ENCODE measurements at places on chromosomes 2 and 18. TPM values are rescaled to one million over a fixed set of nuclear protein-coding genes. Genes with fewer than 3 reads are reported as not detected.

DNA sequence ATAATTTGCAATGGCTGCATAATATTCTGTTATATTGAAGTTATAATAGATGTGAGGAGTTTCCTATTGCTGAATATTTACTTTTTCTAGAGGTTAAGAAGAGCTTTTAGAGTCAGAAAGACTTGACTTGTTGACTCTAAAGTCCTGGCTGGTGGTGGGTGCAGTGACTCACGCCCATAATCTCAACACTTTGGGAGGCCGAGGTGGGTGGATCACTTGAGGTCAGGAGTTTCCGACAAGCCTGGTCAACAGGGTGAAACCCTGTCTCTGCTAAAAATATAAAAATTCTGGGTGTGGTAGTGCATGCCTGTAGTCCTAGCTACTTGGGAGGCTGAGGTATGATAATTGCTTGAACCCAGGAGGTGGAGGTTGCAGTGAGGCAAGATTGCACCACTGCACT lies 33.9 kb upstream of the ATIC start:
- H3K27ac ChIP-seq: no peak overlapping the region
- H3K36me3 ChIP-seq: no peaks in the 10 kb centered on the region
- H3K4me1 ChIP-seq: no peaks in the 10 kb centered on the region
- no peak overlapping the region for H3K4me3 ChIP-seq
- no peak for DNase-seq
- no peaks in the 10 kb centered on the region for H3K27me3 ChIP-seq

DNA sequence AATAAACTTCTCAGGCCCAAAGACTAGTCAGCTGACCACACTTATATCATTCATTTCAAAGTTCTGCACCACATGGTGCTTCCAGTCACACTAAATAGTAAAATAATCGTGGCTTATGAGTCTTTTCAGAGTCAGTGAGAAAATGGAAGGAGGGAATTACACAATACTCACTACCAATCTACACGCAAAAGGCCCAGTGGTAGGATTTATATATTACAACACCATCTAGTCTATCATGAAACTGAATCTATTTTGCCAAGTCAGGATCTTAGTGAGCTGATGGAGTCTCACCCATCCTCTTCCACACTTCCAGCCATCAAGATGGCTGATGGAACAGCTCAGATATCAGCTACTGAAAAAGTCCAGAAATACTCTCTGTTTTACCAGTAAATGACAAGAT lies 21.9 kb downstream of the INO80D start:
- peaks cover 7% of the 10 kb centered on the region for H3K36me3 ChIP-seq
- no peaks in the 10 kb centered on the region for H3K4me1 ChIP-seq
- no peak overlapping the region for H3K27ac ChIP-seq
- no peak overlapping the region for H3K4me3 ChIP-seq
- DNase-seq: no peak

- no peaks in the 10 kb centered on the region for H3K27me3 ChIP-seq
- H3K4me1 ChIP-seq: peaks cover 3% of the 10 kb centered on the region
- no peak overlapping the region for H3K27ac ChIP-seq
- H3K4me3 ChIP-seq: no peak overlapping the region
- no peak for DNase-seq
- no peaks in the 10 kb centered on the region for H3K36me3 ChIP-seq
These were observed 4.4 kb downstream of the MBOAT2 start for GRCh38 chr2:8999102-8999446.

- no peaks in the 10 kb centered on the region for H3K4me1 ChIP-seq
- DNase-seq: no peak
- H3K27me3 ChIP-seq: no peaks in the 10 kb centered on the region
- no peak overlapping the region for H3K4me3 ChIP-seq
- no peaks in the 10 kb centered on the region for H3K36me3 ChIP-seq
These were observed 510.1 kb upstream of the SLC39A10 start for GRCh38 chr2:195146761-195147541.

- H3K27me3 ChIP-seq: no peaks in the 10 kb centered on the region
- H3K36me3 ChIP-seq: no peaks in the 10 kb centered on the region
- no peak overlapping the region for H3K27ac ChIP-seq
- H3K4me1 ChIP-seq: peaks cover 2% of the 10 kb centered on the region
- H3K4me3 ChIP-seq: no peak overlapping the region
These were observed 284.7 kb downstream of the LRRTM1 start for GRCh38 chr2:80019571-80020460.

GRCh38 chr18:52370841-52371240 lies 30.8 kb downstream of the DCC start:
- no peaks in the 10 kb centered on the region for H3K4me1 ChIP-seq
- no peaks in the 10 kb centered on the region for H3K27me3 ChIP-seq

DNA sequence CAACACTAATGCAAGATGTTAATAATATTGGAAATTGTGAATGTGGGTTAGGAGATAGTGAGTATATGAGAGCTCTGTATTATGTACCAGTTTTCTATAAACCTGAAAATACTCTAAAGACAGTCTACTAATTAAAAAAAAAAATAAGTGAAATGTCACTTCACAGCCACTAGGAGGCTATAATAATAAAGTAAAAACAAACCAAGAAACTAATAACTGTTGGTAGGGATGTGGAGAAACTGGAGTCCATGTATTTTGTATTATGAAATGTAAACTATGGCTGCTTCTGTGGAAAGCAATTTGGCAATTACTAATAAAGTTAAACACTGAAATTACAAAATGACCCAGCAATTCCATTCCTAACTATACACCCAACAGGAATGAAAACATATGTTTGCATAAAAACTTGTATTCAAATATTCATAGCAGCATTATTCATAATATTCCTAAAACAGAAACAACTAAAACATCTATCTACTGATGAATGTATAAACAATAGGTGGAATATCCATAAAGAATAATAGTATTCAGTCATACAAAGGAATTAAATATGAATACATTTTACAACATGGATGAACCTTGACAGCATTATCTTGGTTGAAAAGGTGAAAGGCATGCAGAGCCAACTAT lies 36.2 kb downstream of the CCDC178 start:
- H3K27ac ChIP-seq: no peak overlapping the region
- no peaks in the 10 kb centered on the region for H3K36me3 ChIP-seq
- no peaks in the 10 kb centered on the region for H3K4me1 ChIP-seq
- no peak for DNase-seq
- H3K4me3 ChIP-seq: no peak overlapping the region

GRCh38 chr18:66226782-66227181 lies 377.1 kb downstream of the CDH19 start:
- no peak overlapping the region for H3K27ac ChIP-seq
- H3K27me3 ChIP-seq: no peaks in the 10 kb centered on the region
- H3K36me3 ChIP-seq: no peaks in the 10 kb centered on the region

DNA sequence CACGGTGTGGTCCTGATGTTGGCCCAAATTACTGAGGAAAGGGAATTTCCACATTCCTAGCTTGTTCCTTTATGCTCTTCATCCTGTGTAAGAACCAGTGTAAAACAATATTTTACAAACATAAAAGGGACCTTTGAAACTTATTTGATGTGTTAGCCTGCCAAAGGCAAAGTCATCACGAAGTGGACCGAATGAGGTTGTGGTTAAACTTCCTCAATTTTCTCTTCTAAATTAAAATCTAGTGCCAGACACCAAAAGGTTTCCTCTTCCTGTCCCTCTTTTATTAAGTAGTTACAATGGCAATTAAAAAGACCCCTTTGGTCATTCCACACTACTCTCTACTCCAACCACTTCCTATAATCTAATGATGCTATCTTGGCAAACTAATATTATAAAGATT lies 279.8 kb downstream of the AFF3 start:
- H3K4me1 ChIP-seq: peaks cover 43% of the 10 kb centered on the region
- no peak overlapping the region for H3K4me3 ChIP-seq
- H3K27ac ChIP-seq: peak overlapping the region; percentile 54
- H3K36me3 ChIP-seq: no peaks in the 10 kb centered on the region
- no peak for DNase-seq
- H3K27me3 ChIP-seq: no peaks in the 10 kb centered on the region

DNA sequence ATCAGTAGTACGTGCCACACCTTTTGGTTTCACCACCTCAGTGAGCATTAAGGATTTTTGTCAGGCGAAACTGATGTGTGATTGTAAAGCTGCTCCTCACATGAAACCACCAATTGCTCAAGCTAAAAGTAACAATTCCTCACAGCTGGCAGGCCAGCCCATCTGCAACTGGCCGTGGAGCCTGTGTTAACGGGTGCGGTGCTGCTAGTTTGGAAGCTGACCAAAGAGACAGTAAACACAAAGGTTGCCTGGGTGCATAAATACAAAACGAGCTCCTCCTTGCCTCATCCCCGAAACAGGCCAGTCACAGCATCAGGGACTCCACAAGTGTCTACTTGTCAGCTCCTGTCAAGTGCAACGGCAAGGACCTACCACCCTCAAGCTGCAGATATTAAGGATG lies 32.0 kb downstream of the LGALSL start:
- H3K4me3 ChIP-seq: no peak overlapping the region
- no peaks in the 10 kb centered on the region for H3K36me3 ChIP-seq
- no peaks in the 10 kb centered on the region for H3K4me1 ChIP-seq
- H3K27me3 ChIP-seq: peaks cover 52% of the 10 kb centered on the region

DNA sequence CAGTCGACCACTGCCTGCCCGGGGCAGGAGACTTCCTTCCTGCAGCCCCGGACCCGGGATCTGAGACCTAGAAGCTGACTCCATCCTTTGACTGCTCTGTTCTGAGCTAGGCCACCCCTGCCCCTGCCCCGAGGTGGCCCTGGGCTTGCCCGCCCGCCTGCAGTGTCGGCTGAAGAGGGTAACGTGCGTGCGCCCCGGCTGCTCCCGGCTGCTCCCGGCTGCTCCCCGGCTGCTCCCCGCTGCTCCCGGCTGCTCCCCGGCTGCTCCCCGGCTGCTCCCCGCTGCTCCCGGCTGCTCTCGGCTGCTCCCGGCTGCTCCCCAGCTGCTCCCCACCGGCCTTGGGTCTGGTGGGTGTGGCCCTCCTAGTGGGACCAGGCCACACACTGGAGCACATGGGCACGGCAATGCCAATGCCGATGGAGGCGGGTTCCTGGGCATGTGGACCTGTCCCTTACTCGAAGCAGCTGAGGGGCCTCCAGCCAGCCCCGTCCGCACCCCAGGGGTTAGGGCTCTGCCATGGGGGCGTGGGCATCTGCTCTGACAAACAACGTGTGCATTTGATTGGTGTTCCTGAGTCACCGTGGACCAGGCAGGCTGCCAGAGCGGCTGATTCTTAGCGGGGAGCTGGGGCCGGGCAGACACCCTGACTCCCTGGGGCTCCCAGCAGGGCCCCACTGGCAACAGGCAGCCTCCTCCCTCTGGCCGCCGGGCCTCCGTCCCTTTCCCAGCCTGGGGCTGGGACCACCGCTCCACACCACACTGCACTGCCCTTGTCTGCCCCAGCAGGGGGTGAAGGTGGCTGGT lies 2.0 kb upstream of the GAL3ST2 start:
- no peaks in the 10 kb centered on the region for H3K27me3 ChIP-seq
- H3K4me3 ChIP-seq: no peak overlapping the region
- H3K4me1 ChIP-seq: peaks cover 12% of the 10 kb centered on the region
- DNase-seq: peak; percentile 79
- H3K27ac ChIP-seq: no peak overlapping the region
- no peaks in the 10 kb centered on the region for H3K36me3 ChIP-seq

DNA sequence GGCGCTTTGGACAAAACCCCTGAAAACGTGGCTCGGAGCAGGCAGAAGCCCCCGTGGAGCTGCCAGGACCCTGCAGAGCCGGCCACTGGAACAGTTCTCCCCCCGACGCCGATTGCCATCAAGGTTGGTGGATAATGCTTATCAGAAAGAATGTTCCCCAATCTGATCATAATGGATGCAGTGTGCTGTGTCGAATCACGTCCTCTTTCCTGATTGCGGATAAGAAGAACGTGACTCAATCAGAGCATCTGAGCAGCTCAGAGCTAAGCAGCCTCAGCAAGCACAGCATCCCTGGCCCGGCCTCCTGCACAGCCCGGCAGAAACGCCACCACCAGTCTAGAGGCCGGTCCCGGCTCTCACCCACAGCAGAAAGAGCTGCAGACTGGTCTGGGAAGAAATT lies 488.0 kb downstream of the EIPR1 start:
- H3K4me3 ChIP-seq: no peak overlapping the region
- H3K27ac ChIP-seq: no peak overlapping the region
- no peaks in the 10 kb centered on the region for H3K36me3 ChIP-seq

Gene UNC80
- not detected for total RNA-seq

Gene CEP76
- total RNA-seq: 8.3 TPM

Gene PDCL3
- total RNA-seq: 22.8 TPM

Gene SLC39A10
- total RNA-seq: 92.8 TPM

Gene GNAL
- total RNA-seq: 0.28 TPM

Gene ROCK1
- total RNA-seq: 17.0 TPM
